CD14-positive monocyte (primary cell): ENCODE measurements at places on chromosomes 5 and 9. TPM values are rescaled to one million over a fixed set of nuclear protein-coding genes. Genes with fewer than 3 reads are reported as not detected.
A peak's percentile ranks its signal among the peaks of the same experiment; 100 is the strongest.

The INSYN2B gene
- polyA plus RNA-seq = not detected

- DNase-seq = no peak
Measured at GRCh38 chr9:107390778-107391177, 98.8 kb downstream of the KLF4 start.

DNA sequence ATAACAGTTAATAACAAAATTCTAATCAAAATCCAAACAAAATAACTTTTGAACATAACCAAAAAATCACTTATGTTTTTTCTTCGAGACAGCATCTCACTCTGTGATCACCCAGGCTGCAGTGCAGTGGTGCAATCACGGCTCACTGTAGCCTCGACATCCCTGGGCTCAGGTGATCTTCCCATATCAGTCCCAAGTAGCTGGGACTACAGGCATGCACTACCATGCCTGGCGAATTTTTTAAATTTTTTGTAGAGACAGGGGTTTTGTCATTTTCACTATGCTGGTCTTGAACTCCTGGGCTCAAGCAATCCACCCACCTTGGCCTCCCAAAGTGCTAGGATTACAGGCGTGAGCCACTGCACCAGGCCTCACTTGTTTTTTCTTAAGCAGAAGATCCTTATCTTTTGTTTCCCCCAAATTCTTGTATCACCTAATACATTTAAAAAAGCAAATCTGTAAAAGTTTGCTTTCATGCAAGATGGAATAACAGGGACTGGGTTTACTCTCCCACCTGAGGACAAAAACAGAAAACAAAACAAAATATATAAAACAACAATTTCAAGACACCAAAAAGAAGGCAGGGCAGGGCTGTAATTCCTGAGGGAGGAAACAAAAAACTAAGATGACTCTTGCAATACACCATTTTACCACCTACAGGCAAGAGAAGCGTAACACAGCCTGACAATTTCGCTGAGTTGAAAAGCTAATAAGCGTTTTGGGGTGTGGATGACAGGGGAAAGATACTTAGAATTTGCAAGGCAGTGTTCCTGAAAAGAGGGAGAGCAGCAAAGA is 71.4 kb downstream of the RAPGEF6 start:
- no peak for DNase-seq

The CARD9 gene
- 108 and 115 TPM in 2 replicates for polyA plus RNA-seq

The PFDN1 gene
- polyA plus RNA-seq = 105 TPM

The PCDHB2 gene
- polyA plus RNA-seq = not detected in 2 replicates

- DNase-seq = no peak
Measured at GRCh38 chr5:43635374-43635773, 32.4 kb downstream of the NNT start.

The SLC34A1 gene
- not detected for polyA plus RNA-seq

DNA sequence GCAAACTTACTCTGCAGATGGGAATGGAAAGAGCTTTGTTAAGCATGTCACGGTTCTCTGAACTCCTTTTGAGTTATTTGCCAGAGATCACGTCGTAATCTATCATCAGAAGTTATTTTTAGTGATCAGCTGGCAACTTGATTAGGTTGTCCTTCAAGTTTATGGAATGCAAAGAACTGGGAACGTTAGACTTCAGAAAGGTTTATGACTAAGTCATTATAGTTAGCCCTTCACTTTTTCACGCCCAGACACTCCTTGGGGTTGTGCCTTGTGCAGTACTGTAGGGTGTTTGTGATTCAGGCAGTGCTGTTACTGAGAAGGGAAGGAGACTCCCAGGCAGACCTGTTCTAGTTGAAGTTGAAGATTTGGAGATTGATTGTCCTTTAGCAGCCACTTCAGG is 26.8 kb upstream of the PHF2 start:
- DNase-seq = no peak

- DNase-seq = peak; percentile 75
Measured at GRCh38 chr5:75566710-75567309, 44.4 kb upstream of the ANKDD1B start.

The PTPDC1 gene
- 0.75 and 1.5 TPM in 2 replicates for polyA plus RNA-seq

- DNase-seq = no peak
Measured at GRCh38 chr9:74639112-74639511, 142.0 kb downstream of the RORB start.

GRCh38 chr9:19788614-19789271 is at the start of gene SLC24A2:
SLC24A2 (minus strand) TSS chr9:19789037.
- no peak for DNase-seq

DNA sequence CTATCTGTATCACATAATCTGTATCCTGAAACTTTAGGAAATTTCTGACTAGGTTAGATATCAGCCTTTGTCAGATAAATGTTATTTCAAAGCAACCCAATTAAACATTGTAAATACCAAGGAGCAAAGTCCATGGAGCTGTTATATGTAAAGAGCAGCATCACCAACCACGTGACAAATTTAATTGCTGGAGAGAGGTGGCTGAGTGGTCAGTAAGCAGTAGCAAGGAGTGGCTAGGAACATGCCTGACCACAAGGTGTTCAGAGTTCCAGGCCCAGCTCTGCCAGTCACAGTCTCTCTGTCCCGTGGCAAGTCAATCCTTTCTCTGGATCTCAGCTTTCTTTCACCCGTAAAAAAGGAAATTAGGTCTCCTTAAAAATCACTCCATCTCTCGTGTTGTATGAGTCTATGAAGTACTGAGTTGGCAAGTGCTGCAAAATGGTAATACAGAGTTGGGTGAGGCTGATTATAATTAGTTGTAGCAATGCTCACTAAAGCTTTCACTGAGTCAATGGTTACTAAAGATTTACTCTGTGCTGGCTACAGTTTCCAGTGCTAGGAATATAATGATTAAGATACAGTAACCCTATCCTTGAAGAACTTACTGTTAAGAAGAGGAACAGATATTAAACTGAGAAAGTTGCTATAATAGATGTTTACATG is 166.1 kb downstream of the GNAQ start:
- DNase-seq = no peak

The TMEM167A gene
- polyA plus RNA-seq = 288 TPM

DNA sequence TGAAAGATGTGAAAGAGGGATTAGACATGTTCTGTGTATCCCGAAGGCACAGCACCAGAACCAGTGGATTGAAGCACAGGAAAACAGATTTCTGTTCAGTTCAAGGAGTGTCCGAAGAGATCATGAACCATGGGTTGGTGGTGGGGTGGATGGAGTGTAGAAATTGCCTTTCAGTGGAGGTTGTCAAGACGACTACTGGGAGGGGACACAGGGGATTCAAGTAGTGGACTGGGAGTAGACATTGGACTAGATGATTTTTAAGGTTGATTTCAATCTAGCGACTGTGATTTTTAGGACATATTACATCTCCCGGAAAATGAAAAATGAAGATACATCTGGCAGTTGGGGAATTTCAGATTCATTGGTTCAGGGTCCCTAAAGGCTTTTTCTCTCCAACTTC is 35.9 kb upstream of the TNFAIP8 start:
- DNase-seq = no peak

DNA sequence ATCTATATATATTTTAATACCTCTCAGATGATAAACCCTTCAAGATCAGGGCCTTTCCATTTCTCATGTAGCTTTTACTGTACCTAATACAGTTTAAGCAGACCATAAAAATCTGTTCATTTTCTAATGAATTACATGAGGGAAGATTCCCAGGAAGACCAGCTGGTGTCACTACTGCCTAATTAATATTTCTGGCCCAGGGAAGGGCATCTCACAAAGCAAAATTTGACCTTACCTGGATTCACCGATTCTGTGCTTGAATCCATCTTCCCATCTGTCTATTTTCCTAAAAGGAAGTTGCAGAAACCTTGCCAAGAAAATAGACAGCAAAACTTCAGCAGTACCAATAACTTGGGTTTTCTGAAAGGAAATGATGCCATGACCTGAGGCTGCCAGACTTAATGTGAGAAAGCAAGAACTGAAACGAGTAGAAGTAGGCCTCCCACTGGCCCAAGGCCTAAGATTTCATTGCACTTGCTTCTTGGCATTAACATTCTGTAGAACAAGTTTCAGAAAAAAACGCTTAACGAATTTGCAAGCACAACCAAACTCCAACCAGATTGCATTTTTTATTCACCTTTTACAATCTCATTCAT is 83.0 kb upstream of the GLIS3 start:
- no peak for DNase-seq

DNA sequence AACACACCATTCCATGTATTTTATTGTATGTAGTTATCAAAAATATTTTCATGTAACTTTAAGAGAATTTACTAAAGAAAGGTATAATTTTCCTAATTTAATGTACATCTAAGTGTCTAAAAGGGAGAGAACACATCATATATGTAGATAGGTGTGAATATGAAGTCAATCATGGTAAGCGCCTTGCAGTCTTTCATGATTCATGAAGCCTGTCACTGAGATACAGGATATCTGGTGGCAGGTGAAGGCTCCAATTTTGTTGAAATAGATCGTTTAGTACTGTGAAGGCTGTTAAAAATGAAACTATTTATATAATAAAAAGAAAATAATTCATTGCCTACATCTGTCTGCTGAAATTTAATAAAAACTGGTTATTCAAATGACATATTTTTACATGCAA is 15.5 kb upstream of the RGMB start:
- no peak for DNase-seq

GRCh38 chr5:3059488-3059887 is 308.0 kb upstream of the IRX2 start:
- DNase-seq = no peak

The RGS14 gene
- 35.4 TPM for polyA plus RNA-seq

- no peak for DNase-seq
Measured at GRCh38 chr9:114494776-114495569, 10.3 kb downstream of the WHRN start.

- DNase-seq = no peak
Measured at GRCh38 chr9:89427621-89428221, 70.2 kb downstream of the SEMA4D start.

DNA sequence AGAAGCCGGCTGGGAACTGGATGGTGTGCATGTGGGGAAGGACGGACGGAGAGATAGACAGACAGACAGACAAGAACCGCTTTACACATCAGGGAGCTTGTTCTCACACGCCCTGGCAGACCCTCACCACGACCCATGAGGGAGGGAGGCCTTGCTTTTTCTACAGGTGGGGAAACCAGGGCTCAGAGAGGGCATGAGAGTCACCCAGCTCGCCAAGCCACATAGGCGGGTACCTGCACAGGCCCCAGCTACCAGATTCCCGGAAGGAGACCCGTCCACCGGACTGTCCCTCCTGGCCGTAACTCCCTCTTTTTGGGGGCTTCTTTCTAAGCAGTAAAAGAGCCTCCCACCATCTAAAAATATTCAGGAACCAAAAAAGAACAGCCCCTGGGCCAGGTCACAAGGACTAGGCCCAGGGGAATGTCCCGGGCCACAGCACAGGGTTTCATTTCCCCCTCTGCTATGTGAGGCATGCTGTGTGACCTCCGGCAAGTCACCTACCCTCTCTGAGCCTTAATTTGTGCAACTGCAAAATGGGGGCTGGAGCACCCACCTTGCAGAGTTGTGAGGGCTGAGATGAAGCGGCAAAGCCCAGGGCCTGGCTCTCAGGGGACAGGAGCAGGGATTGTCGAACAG is 84.4 kb upstream of the SARDH start:
- DNase-seq = peak; percentile 17

GRCh38 chr9:27977931-27978330 is 404.6 kb upstream of the C9orf72 start:
- DNase-seq = no peak

The TLN1 gene
- polyA plus RNA-seq = 251 and 272 TPM in 2 replicates

GRCh38 chr5:137622850-137623249 is 113.0 kb downstream of the KLHL3 start:
- peak; percentile 98 for DNase-seq

DNA sequence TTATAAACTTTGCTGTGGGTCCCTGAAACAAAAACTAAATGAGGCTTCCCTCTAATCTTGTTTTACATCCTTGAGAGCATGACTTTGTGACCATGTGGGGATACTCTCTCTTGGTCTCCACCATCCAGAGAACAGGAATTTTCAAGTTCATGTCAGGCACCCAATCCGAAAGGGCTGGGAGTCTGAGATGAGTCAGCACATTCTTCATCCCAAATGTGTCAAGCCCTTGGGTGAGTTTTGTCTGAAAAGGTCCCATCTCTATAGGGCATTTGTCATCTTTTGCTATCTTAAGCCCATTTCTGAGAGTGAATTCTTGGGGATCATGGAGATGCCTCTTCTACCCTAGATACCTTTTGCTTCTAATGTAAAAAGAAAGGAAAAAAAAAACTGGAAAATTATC is 26.9 kb upstream of the RAPGEF6 start:
- no peak for DNase-seq

- no peak for DNase-seq
Measured at GRCh38 chr9:27085456-27085855, 23.6 kb upstream of the TEK start.

DNA sequence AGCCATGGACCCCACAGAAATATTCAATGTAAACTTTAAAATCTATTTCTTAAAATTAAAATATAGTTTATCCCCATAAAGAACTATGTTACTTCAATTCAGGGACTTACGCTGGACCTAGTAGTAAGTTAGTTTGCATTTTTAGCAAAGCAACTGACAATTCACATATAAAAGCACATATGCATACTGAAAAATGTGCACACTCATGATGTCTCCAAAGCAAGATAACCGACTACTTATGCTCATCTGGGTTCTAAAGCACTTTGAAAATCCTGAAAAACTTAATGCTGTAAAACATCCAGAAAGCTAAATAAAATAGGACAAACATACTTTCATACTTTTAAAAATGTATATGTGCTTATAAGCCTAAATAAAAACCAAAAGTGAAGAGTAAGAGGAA is 264.4 kb upstream of the GAS1 start:
- DNase-seq = no peak

- DNase-seq = no peak
Measured at GRCh38 chr5:96031811-96032261, 70.2 kb upstream of the ELL2 start.

The PDCD1LG2 gene
- polyA plus RNA-seq = 0.17 and 0.20 TPM in 2 replicates

The PAX5 gene
- polyA plus RNA-seq = not detected

The PCDHGA9 gene
- not detected in 2 replicates for polyA plus RNA-seq

The MEGF9 gene
- 89.7 TPM for polyA plus RNA-seq

GRCh38 chr5:1174122-1174936 is 27.1 kb upstream of the SLC6A19 start:
- peak; percentile 6 for DNase-seq

GRCh38 chr9:121945849-121946248 is 147.3 kb downstream of the TTLL11 start:
- no peak for DNase-seq

The ARL14EPL gene
- not detected for polyA plus RNA-seq

The NR2F1 gene
- not detected for polyA plus RNA-seq

DNA sequence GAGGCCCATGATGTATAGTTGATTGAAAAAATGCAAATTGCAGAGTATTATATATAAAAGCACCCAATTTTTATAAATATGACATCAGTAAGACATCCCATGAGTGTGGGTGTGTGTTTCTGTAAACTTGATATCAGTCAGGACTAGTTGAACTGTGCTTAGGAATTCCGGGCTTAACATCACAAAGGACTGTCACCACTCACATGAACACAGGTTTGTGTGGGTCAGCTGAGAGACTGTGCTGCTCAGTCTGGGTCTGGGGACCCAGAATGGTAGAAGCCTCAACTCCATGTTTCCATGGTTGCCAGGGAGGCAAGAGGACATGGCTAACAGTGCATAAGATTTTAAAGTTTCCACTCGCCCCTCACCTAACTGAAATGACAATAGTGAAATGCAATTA is 120.3 kb downstream of the ADCY2 start:
- DNase-seq = no peak

GRCh38 chr9:113721856-113722255 is 154.3 kb upstream of the ZNF618 start:
- no peak for DNase-seq

The CSF2 gene
- polyA plus RNA-seq = 0.22 TPM in 1 of 2 replicates, not detected in the other
